ENCODE measurements at places on chromosomes 1 and 21.

DNA sequence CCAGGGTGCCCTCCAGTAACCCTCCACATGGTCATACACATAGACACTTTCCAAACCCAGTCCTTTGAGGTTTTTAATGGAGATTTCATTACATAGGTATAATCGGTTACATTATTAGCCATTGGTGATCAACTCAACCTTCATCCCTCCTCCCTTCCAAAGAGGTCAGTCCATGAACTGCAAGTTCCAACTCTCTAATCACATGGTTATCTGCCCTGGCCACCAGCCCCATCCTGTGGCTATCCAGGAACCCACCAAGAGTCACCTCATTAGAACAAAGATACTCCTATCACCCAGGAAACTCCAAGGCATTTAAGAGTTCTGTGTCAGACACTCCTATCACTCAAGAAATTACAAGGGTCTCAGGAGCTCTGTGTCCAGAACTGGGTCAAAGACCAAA lies 12.2 kb downstream of the ATP1A4 start:
- no peak for DNase-seq

DNA sequence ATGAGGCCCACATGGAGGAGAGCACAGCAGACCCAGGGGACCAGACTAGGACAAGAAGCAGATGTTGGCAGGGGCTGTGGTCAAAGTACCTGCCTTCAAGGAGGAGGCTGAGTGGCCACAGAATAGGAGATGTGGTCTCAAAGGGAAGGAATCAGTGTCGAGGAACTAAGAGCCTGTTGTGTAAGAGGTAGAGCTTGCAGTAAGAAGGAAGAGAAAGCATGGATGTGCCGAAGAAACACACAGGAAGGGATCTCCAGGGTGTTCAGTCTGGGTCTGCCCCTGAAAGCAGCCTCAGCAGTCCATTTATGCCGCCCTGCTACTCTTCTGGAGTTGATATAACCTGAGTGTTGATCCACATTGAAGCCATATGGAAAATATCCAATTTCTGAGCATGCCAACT lies 83.9 kb downstream of the NID1 start:
- DNase-seq, result no peak

- no peak for DNase-seq
Measured at GRCh38 chr1:8389958-8390535, 72.1 kb downstream of the SLC45A1 start.

DNA sequence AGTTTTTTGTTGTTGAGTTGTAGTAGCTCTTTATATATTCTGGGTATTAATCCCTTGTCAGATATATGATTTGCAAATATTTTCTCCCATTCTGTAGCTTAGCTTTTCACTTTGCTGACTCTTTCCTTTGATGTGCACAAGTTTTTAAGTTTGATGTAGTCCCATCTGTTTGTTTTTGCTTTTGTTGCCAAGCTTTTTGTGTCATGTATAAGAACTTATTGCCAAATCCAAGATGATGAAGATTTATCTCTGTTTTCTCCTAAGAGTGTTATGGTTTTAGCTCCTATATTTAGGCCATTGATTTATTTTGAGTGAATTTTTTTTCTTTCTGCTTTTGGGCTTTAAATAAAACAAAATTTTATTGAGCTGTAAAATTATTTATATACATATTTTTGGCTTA lies 52.1 kb upstream of the KRTAP19-8 start:
- no peak for DNase-seq

DNA sequence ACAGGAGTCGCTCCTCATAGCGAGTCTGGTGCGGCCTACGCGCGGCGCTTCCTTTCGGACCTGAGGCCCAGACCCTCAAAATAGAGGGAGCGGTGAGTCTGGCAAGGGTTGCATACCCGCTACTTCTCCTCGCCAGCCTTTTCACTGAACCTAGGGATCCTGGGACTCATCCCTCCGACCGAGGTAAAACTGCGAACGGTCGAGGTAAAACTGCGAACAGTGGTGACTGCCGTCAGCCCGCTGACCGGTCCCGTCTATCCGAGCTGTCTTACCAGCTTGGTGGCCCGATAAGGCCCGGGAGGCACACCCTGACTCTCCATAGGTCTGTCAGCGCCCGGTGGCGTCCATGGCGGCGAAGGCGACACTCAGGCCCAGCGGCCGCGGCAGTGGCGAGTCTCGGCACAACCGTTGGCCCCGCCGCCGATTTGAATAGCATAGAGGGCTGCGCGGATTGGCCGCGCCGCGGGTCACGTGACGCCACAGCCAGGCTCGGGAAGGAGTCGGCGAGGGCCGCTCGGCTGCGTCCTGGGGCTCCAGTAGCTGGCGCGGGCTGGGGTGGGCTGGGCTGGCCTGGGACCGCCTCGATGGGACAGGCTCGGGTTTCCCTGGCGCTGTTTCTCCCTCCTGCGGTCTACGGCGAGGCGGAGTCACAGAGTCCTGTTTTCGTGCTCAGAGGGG lies at the start of gene DEPDC1:
TSS of gene DEPDC1 (minus strand) at position 403 of the 678 bp plus-strand sequence. CDS start at position 320, 83 bp downstream.
- peak; percentile 32 for DNase-seq

GRCh38 chr1:230104395-230105244 lies 37.6 kb downstream of the GALNT2 start:
- peak; percentile 62 for DNase-seq

- no peak for DNase-seq
Measured at GRCh38 chr1:11541236-11541635, 62.3 kb downstream of the DISP3 start.

DNA sequence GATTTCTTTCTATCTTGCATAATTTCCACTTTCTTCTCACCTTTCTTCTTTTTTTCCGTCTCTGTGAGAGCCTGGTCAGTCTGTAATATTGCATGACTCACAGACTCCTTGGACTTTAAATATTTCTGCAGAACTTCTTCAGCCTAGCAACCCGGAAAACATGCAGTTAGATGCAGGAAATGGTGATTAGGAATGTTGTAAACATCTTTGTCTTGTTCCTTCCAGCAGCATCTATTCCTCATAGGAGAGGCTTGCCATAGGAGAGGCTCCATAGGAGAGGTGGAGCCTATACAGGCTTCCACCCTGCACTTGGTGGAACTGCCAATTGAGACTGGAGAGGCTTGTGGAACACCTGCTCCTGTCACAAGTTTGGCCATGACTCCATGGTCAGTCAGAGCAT lies 10.0 kb downstream of the GBP5 start:
- no peak for DNase-seq

GRCh38 chr21:41803316-41803715 lies 36.5 kb upstream of the RIPK4 start:
- no peak for DNase-seq

GRCh38 chr1:28518000-28518744 lies 12.3 kb downstream of the RCC1 start:
- DNase-seq, result peak; percentile 71

DNA sequence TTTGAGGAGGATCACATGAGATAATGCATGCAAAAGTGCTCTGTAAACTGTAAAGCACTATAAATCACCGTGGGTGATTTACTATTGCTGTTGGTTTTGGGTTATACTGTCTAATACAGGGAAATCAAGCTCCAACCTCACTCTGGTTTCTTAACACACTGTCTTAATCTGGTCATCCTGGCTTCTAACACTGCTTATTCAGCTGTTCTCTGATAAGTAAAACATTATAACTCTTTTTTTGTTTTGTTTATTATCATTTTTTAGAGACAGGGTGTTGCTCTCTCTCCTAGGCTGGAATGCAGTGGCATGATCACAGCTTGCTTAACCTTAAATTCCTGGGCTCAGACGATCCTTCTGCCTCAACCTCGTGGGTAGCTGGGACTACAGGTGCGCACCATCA lies 21.9 kb upstream of the LSM10 start:
- DNase-seq, result no peak

DNA sequence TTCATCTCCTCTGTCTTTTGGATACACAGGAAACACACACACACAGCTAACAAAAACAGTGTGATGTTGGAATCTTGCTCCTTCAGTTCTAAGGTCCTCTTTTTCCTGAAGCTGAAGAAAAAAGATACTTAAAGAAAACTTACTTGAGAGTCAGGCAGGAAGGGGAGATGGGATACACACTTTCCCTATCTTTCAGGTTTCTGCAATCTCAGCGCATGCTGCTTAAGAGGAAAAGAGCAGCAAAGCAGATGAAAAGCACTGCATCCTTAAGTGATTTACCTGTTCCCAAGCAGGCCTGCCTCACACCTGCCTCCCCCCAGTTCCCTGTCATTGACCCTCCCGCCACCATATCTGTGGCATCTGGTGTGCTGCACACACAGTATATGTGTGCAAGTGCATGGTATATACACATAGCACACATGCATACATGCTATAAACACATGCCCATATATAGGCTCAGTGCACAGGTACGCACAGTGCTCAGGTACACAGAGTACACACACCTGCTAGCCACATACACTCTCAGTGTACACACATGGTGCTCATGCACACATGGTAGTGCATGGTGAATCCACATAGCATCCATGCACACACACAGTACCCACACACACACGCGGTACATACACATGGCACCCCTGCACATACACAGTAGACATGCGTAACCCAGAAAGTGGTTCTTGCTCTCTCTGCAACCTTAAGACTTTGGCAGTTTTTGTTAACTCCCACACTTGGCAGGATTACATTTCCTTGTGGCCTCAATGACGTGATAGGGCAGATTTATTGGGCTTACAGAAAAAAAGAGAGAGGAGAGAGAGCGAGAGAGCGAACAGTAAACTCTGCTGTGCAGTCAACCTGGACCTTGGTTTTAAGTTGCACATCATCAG lies 166.9 kb downstream of the TOMM20 start:
- DNase-seq, result no peak

GRCh38 chr1:60149251-60149650 lies 75.7 kb upstream of the C1orf87 start:
- DNase-seq, result no peak

DNA sequence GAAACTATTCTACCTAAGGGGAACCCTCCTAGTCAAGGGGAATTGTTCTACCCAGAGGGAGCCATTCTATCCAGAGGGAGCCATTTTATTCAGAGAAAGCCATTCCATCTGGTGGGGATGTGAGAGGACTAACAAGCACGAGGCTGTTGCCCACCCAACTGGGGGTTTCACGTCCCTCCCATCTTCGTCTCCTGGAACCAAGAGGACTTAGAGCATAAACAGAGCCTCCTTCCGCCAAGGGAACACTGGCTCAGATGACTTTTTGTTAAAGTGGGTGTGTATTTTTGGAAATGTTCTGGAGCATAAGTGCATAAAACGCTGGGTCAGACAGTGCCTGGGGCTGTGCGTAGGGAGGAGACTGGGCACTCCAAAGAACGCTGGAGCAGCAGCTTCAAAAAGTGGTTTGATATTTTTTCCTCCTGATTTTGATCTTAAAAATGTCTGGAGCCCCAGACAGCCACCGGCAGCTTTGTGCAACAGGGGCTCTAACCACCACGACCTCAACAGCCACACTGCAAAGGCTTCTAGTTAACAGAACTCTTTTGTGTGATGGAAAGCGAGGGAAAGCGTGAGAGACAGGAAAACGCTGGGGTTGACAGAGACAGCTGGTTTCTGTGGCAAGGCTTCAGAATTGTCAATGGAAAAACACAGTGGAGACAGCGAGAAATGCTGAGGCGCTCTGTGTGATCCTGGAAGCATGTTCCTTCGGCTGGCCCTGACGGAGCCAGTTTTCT lies 363.6 kb upstream of the CAMK1G start:
- DNase-seq, result no peak

GRCh38 chr1:56153276-56153675 lies 426.1 kb downstream of the PLPP3 start:
- no peak for DNase-seq

DNA sequence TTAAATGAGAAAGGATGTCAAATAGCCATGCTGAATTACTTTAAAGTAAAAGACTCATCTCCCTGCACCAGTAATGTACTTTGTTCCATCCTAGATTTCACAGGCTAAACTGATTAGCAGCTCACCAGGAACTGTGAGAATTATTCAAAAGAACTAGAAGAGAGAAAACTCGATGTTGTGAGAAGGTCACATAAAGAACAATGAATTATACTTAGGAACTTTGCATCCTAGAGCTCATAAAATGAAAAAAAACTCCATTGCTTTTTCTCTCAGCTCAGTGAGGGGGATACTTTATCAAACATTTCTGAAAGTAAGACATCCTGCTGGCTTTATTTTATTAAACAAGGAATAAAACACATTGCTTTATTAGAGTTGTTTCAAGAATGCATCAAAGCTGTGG lies 278.5 kb downstream of the MRPL39 start:
- no peak for DNase-seq

DNA sequence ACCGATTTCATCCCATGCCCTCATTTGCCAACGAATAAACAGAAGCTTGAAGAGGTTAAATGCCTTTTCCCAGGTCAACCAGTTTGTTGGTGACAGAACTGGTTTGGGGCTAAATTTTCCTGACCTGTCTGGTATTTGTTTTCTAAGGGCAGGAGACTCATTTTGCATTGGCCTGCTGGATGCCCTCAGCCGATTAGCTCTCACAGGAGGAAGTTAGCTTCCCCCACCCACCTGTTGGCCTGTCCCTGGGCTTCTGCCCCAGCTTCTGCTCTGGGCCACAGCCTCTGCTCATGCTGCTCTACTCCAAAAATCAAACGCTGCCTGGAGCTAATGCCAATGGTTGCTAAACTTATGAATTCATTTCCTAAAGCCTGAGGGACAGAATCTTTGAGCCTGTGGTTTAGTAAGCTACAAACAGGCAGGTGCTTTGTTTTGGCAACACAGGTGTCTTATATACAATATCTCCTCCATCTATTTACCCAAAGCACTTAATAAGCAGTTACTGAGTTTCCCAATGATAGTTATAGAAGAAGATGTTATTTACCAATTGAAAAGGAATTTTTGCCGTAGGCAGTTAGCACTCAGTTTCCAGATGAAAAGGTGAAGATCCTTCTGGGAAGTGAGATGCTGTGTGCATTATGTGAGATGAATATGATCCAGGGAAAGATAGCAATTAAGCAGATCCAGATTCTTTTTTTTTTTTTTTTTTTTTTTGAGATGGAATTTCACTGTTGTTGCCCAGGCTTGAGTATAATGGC lies 82.3 kb downstream of the TM2D1 start:
- no peak for DNase-seq

- no peak for DNase-seq
Measured at GRCh38 chr1:7495962-7496361, 275.1 kb upstream of the VAMP3 start.

GRCh38 chr1:67771152-67771551 lies 62.1 kb downstream of the GNG12 start:
- DNase-seq, result no peak

DNA sequence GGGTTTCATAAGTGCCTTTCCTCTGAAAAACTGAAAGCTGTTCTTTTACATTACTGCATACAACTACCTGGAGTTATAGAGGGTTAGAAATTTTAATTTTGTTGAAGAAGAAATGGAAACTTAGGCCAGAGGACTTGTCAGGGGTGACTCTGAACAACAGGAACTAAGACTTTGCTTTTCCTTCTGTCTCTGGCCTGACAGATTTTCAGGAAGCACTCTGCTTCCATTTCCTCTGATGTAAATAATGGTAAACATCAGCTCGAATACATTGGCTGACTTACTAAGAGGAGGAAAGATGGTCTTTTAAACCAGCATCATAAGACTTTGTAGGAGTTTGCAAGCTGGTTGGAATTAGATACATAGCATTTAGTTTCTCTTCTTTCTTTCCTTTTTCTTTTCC lies 27.1 kb upstream of the PLEKHM2 start:
- no peak for DNase-seq

GRCh38 chr1:63198871-63199394 lies 123.4 kb upstream of the FOXD3 start:
- no peak for DNase-seq
